RPMI7951 (cell line): ENCODE measurements at places on chromosomes 7 and 10.

DNA sequence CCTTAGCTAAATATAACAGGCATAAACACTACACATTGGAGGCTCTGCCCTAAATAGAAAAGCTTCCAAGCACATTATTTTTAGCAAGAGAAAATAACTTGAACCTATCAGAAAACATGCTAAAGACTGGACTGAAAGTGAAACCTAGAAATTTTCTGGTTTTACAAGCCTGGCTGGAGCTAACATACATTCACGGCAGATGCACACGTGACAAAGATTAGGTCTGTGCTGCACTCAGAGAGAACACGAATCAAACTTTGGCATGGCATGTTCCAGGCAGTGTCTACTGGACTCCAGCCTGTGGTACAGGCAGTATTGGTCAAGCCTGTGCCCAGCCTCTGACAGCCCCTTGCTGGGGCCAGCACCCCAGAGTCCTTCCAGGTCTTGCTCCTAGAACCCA is 94.1 kb upstream of the PCBD1 start:
- peak; percentile 7 for DNase-seq

DNA sequence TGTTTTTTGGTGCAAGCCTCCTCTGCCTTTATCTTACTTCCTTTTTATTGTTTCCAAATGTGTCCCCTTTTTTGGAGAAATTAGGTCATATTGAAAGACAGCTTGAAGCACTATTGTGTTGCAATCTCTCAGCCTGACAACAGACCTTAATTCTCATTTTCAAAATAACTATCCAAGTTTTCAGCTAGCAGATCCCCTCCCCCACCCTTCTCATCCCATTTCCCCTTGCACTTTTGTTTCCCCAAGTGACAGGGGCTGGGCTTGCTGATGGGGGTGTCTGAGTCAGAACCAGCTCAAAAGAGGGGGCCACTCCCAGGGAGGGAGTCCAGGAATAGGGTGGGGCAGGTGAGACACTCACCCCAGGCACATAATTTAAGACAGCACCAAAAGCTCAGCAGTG is 75.3 kb downstream of the MKI67 start:
- no peak for DNase-seq

DNA sequence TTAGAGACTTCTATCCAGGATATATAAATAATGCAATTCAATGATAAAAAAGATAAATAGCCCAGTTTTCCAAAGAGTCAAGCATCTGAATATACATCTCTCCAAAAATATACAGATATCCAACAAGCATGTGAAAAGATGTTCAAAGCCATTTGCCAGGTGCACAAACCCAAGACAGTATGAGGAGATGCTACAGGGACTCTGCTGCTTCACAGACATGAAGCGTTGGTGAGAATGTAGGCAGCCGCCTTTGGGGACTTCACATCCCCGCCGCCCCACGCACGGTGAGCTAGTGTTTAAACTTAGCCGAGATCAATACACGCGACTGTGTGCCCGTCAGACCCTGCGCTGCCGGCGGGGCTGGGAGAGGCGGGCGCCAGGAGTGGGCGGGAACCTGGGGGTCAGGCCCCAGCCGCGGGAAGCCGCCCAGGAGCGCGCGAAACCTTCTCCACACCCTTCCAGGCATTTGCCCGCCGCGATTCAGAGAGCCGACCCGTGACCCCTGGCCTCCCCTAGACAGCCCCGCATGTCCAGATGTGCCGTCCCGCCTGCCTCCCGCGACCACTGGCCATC is 927 bp upstream of the ALOX5 start:
- no peak for DNase-seq

DNA sequence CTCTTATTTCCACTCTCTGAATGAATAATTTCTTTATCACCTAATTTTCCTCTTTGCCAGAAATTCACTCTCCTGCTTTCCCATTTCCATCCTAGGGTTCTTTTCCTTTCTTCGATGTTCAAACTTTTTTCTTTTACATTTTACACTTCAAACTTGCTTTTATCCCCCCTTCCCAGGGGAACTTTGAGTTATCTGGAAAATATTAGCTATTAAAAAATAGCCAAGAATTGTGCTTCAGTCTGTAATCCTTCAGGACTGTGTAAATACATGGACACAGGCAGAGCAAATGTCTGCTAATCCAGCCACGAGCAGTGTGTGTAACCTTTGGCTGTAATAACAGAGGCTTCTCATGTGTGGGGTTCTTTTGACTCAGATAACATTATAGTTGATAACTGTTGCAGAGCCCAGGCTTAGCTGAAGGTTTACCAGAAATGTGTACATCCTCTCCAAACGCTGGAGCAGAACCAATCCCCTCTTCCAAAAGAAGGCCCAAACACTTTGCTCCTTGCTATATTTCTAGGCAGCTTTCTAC is 4.6 kb downstream of the ASB4 start:
- no peak for DNase-seq

GRCh38 chr10:78765726-78766335 is 302.9 kb upstream of the ZMIZ1 start:
- DNase-seq, result no peak

DNA sequence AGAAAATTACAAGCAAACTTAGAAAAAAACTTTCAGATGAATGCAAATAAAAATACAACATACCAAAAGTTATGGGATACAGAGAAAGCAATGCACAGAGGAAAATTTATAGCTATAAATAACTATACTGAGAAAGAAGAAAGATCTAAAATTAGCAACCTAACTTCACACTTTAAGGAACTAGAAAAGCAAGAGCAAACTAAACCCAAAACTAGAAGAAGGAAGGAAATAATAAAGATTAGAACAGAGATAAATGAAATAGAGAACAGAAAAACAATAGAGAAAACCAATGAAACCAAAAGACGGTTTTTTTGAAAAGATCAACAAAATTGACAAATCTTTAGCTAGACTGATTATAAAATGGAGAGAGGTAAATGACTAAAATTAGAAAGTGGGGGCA is 9.6 kb upstream of the STRA8 start:
- no peak for DNase-seq

DNA sequence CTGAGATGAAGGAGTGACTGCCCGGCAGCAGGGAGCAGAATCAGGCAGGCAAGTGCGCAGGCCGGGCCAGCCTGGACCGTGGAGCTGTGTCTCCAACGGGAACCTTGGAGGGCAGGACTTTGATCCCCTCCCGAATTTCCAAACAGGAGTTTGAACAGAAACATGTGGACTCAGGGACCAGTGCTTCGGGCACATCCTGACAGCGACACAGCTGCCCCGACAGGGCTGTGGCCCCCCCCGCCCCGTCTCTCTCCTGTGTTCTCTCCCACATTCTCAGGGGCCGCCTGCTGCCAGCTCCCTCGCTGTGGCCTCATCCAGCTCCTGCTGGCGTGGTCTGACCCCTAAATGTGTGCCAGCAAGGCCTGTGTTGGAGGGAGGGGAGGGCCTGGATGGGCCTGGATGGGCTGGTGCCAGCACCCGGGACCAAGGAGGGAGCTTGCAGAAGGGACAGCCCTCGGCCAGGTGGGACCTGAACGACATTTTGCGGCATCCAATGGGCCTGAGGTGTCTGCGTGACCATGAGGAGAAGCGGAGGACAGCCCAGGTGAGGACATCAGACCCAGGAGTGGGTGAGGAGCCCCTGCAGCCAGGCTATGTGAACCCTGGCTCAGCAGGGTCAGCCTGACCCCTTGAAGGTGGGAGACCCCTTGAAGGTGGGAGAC is 222.9 kb downstream of the DNAJB6 start:
- DNase-seq, result peak; percentile 51

- no peak for DNase-seq
Observed at GRCh38 chr10:83476211-83476610, 663.1 kb upstream of the GHITM start.

GRCh38 chr7:29345590-29345989 is 151.0 kb downstream of the CHN2 start:
- peak; percentile 15 for DNase-seq

DNA sequence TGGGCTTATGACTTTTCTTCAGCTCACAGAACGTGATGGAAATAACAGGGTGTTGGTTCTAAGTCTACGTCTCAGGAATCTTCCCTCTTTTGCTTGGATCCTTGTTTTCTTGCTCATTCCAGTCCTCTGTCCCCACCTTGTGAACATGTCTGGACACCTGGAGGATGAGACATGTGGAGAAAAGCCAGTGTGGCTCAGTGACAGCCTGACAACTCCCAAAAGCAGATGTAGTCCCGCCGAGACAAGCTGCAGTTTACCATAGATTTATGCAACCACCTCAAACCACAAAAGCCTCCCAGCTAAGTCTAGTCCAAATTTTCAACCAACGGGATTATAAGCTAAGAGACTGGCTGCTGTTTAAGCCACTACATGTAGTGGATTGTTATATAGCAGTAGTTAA is 476.1 kb downstream of the SH2D4B start:
- no peak for DNase-seq

- peak; percentile 61 for DNase-seq
Observed at GRCh38 chr7:55099066-55099820, 80.4 kb downstream of the EGFR start.

- no peak for DNase-seq
Observed at GRCh38 chr10:95741807-95742467, 14.0 kb upstream of the ENTPD1 start.

- no peak for DNase-seq
Observed at GRCh38 chr7:1671594-1672451, 1.7 kb downstream of the ELFN1 start.

GRCh38 chr10:31401287-31401686 is 82.3 kb downstream of the ZEB1 start:
- DNase-seq, result no peak

DNA sequence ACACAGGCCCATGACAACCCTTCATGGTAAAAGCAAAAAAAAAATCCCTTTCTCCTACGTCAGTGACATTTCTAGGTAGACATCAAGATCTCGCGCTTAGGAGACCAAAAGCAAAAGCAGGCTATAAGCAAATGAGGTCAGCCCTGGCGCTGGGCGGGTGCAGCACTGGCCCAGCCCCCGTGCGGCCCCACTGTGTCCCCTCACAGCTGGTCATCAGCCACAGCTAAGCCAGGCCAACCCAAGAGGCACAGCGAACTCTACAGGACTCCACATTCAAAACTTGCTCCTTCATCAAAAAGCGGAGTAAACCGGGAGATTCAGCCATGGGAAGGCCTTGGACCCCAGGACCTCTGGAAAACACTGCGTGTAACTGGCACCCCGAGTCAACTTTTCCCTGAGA is 113.7 kb downstream of the PTPRN2 start:
- DNase-seq, result no peak

GRCh38 chr7:155452505-155453295 is 5.2 kb upstream of the EN2 start:
- DNase-seq, result no peak

DNA sequence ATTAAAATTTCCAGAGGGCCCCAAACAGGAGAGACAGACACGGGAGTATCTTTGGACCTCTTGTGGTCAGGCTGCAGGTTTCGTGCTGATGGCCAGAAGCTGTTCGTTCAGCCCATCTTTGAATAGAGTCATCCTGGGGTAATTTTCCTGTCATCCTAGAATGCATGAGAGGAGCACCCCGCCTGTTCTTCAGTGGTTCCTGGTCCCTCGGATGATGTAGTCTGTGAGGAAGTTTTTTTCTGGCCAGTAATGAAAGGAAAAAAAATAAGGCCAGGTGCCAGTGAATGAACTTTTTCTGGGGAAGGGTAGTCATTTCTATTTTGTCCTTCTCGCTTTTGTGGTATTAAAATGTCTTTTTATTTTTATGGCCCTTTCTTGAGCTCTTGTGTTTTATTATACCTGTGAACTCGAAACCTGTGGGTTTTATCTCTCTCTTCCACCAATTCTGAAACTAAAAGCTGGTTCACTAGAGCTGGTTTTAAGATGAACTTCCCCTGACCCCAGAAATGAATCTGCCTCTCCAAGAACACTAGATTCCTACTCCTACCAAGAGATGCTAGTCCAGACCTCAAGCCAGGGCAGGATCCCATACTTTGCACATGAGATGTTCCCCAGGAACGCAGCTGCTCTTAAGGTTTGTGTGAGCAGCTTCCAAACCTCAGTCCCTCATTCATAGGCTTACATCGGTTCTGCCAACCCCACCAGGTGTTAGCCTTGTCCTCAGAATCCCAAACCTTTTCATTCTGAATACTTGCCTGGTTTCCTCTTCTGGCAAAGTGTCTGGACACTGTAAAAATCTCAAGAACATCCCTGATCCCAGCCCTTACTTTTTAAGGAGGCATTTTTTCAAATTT is 15.4 kb upstream of the MEST start:
- DNase-seq, result no peak

GRCh38 chr7:114081606-114082425 is 163.0 kb upstream of the PPP1R3A start:
- peak; percentile 38 for DNase-seq

DNA sequence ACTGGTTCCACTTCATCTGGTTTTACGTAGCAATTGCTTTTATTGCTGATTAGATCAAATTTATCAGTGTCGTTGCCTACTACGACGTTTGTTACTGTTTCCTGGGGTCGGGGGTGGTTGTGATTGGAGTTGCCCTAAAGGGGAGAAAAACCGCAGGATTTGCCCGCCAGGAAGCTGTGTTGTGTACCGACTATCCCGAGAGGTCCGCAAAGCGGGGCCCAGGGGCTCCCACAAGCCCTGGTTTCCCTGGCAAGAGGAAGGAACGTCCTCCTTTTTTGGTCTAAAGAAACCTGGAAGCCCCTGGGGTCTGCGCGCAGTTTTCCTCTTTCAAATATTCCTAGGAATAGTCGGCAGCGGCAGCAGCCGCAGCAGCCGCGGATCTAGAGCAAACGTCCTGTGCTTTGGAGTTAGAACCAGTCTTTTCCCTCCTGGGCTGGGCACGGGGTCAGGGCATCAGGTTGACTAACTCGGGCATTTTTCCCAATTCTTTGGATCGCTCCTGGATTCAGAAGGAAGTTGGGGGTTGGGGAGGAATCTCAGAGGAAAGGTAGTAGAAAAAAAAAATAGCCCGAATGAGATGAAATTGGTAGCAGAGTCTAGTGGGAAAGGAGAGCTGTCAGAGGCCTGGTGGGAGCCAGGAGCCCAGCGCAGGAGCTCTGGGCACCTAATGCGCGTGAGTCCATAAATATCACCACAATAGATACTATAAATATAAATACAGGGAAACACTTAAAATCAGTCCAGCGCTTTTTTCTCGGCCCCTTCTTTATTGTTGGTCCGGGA is 4.6 kb downstream of the VAX1 start:
- no peak for DNase-seq

GRCh38 chr10:6973899-6974298 is 393.8 kb upstream of the PRKCQ start:
- DNase-seq, result no peak

DNA sequence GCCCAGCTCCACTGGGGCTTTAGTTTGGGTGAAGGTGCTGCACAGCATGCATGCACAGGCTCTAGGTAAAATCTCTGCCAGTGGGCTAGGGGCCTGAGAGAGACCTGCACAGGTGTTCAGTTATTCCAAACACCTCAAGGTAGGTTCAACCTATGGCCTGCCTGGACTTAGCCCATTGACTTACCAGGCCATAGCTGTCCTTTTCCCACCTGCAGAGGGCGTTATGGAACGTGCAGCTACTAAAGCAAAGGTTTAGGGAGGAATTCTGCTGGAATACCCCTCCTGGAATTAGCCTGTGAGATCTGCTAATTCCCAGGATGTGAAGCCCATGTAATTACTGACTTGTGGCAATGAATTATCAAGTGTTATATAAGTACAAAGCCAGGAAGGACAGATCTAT is 3.6 kb downstream of the VWC2 start:
- no peak for DNase-seq
